Activated T-cell treated with anti-CD3 and anti-CD28 coated beads, Interleukin-2, amount 50 U/mL, for 24 hours (primary cell): ENCODE measurements at places on chromosomes 12 and 14.

DNA sequence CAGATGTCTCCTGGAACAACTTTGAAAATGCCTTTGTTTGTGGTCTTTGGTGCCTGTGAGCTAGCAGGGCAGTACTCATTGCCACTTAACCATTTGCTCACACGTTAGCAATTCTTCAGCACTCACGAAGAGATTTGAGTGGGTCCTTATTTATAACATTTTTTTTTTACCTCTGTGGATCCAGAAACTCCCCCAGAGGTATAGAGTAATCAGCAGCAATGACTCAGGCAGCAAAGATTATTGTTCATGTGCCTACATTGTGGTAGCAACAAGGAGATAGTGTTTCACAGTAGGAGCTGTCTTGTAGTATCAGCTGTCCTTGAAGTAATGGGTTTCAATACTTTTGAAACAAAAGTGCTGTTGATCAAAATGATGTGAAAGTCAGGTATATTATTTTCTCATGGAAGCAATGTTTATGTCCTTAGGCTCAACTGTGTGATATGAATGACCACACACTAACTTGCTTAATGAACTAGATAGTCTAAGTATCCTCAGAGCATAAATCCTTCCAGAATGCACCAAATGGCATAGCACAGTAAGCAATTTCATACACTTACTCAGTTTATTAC is 304.1 kb downstream of the EGLN3 start:
- peaks cover 4% of the 10 kb centered on the region for H3K27me3 ChIP-seq
- H3K36me3 ChIP-seq: no peaks in the 10 kb centered on the region
- H3K4me1 ChIP-seq: no peaks in the 10 kb centered on the region
- H3K27ac ChIP-seq: no peak overlapping the region
- no peak overlapping the region for H3K4me3 ChIP-seq

DNA sequence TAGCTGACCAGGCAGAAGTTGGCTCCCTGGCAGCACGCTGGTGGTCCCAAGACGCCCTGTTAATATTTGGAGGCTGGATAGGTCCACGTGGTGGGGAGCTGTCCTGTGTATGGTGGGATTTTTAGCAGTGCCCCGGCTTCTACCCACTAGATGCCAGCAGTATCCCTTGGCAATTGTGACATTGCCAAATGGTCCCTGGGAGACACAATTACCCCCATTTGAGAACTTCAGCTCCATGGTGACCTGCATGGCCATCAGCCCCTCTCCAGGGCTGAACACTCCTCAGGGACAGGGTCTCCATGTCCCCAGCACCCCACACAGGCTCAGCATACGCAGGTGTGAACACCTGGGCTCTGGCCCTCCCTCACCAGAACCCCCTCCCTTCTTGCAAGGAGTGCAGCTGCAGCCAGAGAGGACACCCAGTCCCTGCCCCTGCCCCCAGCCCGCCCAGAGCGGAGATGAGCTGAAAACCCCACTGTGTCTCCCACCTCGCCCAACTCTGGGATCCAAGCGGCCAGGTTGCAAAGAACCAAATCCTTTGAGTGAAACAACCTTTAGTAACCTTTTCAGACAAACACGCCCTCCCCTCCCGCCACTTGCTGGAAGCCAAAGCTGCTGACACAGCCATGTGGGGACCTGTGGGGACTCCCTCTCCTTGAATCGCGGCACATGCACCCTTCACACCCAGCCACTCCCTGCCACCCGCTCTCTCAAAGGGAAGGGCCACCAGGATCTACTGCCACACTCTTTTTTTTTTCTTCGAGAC is 120.4 kb downstream of the CALM1 start:
- no peak overlapping the region for H3K4me3 ChIP-seq
- no peak for DNase-seq
- H3K4me1 ChIP-seq: no peaks in the 10 kb centered on the region
- H3K27me3 ChIP-seq: no peaks in the 10 kb centered on the region
- no peak overlapping the region for H3K27ac ChIP-seq

DNA sequence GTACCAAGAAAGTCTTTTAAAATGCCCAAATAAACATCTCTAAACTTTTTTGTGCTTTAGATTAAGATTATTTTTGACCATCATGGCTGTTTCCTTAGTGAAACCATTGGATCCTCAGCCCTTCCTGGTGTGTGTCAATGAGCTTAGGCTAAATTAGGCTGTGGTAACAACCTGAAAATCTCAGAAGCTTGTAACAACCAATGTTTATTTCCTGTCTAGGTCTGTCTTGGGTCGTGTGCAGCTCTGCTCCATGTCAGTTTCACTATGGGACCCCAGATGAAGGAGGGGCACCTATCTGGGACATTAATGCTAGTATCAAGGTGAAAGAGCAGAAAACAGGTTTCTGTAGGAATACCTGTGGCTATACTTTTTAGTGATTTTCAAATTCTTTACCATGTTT is 49.9 kb downstream of the KCNMB4 start:
- H3K36me3 ChIP-seq: no peaks in the 10 kb centered on the region
- no peak overlapping the region for H3K27ac ChIP-seq
- H3K27me3 ChIP-seq: no peaks in the 10 kb centered on the region
- no peak overlapping the region for H3K4me3 ChIP-seq

DNA sequence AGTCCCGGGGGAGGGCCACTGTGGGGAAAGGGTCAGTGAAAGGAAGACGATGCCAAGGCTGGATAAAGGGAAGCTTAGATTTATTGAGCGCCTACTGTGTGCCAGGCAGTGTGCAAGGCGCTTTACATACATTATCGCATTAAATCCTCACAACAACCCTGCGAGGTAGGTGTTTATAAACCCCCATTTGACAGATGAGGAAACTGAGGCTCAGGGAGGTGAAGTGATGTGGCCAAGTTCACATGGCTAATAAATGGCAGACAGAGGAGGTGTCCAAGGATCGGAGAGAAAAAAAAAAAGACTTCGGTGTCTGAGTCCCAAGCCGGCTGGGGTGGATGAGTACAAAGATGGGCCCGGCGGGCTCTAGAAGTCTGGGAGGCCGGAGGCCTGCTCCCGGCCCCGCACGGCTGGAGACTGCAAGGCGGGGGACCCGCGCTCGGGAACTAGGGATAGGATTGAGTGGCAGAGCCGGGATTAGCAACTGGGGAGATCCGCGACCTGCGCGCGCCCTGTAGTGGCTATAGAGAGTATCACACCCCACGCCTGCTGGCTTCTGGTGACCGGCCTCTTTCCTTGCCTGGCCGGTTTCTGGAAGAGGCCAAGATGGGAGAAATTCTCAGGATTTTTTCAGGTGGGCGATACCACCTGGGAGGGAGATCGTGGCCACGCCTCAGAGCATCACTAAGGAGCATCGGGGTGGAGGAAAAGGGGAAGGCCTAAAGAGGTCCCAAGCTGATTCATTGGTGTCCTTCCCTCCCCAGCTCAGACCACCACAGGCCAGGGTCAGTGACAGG is 3.9 kb downstream of the DDN start:
- no peak overlapping the region for H3K27ac ChIP-seq
- peaks cover 4% of the 10 kb centered on the region for H3K36me3 ChIP-seq
- H3K4me1 ChIP-seq: peaks cover 34% of the 10 kb centered on the region
- no peak overlapping the region for H3K4me3 ChIP-seq

GRCh38 chr12:77179515-77179914 is 114.1 kb upstream of the E2F7 start:
- H3K4me3 ChIP-seq: no peak overlapping the region
- no peak overlapping the region for H3K27ac ChIP-seq
- no peaks in the 10 kb centered on the region for H3K36me3 ChIP-seq
- H3K4me1 ChIP-seq: no peaks in the 10 kb centered on the region
- no peaks in the 10 kb centered on the region for H3K27me3 ChIP-seq
- no peak for DNase-seq

GRCh38 chr12:110369992-110370391 is 33.5 kb downstream of the ANAPC7 start:
- DNase-seq: no peak
- H3K27me3 ChIP-seq: no peaks in the 10 kb centered on the region
- H3K4me1 ChIP-seq: no peaks in the 10 kb centered on the region
- H3K4me3 ChIP-seq: no peak overlapping the region

GRCh38 chr14:75338398-75338797 is 59.8 kb downstream of the FOS start:
- H3K27me3 ChIP-seq: no peaks in the 10 kb centered on the region
- DNase-seq: no peak
- H3K4me3 ChIP-seq: no peak overlapping the region
- no peaks in the 10 kb centered on the region for H3K36me3 ChIP-seq

- no peaks in the 10 kb centered on the region for H3K36me3 ChIP-seq
- no peak for DNase-seq
- no peak overlapping the region for H3K4me3 ChIP-seq
- H3K27me3 ChIP-seq: no peaks in the 10 kb centered on the region
- peak overlapping the region; percentile 48 for H3K27ac ChIP-seq
These were observed 39.5 kb upstream of the NT5DC3 start for GRCh38 chr12:103880299-103881142.

- no peaks in the 10 kb centered on the region for H3K36me3 ChIP-seq
- H3K27me3 ChIP-seq: no peaks in the 10 kb centered on the region
- no peaks in the 10 kb centered on the region for H3K4me1 ChIP-seq
- H3K4me3 ChIP-seq: no peak overlapping the region
- no peak overlapping the region for H3K27ac ChIP-seq
These were observed 145.1 kb downstream of the GRIP1 start for GRCh38 chr12:66533767-66534166.

DNA sequence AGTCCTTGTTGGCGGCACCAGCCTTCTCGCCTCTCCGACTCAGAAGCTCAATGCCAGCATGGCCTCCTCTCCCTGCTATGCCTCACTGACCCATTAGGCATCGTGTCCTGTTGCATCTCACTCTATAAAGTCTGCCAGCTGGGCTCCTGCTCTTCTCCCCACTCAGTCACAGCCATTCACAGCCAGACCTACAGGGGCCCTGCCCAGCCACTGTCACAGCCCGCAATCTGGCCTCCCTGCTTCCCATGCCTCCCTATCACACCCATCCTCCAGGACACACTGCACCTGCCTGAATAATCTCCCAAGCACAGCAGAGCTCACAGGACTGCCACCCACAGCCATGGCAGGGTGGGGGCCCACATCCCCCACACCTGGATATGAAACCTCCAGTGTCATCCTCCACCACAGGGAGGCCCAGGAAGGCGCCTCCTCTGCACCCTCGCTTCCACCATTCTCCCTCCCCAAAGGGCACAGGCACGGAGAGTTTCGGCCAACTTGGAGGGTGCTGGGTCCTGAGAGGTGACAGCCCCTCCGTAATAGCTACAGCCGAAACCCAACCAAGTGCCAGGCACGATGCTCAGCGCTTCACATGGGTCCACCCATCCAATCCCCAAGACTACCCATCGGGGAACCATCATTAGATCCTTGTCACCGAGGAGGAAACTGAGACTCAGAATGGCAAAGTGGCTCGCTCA is 370.3 kb downstream of the BCL11B start:
- H3K27me3 ChIP-seq: no peaks in the 10 kb centered on the region
- no peak overlapping the region for H3K27ac ChIP-seq
- H3K36me3 ChIP-seq: no peaks in the 10 kb centered on the region
- H3K4me3 ChIP-seq: no peak overlapping the region

GRCh38 chr12:113252494-113252893 is 31.2 kb downstream of the TPCN1 start:
- peaks cover 2% of the 10 kb centered on the region for H3K4me1 ChIP-seq
- no peak for DNase-seq
- no peaks in the 10 kb centered on the region for H3K27me3 ChIP-seq
- no peak overlapping the region for H3K27ac ChIP-seq
- peaks cover 69% of the 10 kb centered on the region for H3K36me3 ChIP-seq

DNA sequence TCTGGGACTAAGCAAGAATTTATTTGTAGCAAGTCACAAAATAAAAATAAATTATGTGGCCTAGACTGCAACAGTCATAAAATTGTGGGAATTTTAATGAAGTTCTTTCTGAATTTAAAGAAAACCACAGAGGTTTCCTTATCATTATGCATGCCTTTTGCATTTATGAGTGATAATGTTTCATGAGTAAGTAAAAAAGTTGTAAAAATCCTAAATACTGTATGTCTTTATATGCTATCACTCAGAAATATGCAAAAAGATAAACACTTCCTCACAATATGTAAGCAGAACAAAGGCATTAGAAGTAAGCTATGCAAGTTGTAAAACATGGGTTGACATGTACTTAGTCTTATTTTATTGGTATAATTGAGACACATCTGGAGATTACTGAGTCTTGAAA is 239.4 kb upstream of the PDE3A start:
- no peaks in the 10 kb centered on the region for H3K4me1 ChIP-seq
- no peak overlapping the region for H3K27ac ChIP-seq
- H3K4me3 ChIP-seq: no peak overlapping the region
- no peaks in the 10 kb centered on the region for H3K27me3 ChIP-seq
- no peak for DNase-seq

- no peaks in the 10 kb centered on the region for H3K36me3 ChIP-seq
- H3K4me1 ChIP-seq: no peaks in the 10 kb centered on the region
- H3K4me3 ChIP-seq: no peak overlapping the region
- H3K27me3 ChIP-seq: peaks cover 7% of the 10 kb centered on the region
- no peak for DNase-seq
- no peak overlapping the region for H3K27ac ChIP-seq
These were observed 59.4 kb downstream of the ZNF664 start for GRCh38 chr12:124032265-124032886.

GRCh38 chr14:61461808-61462275 is 140.5 kb downstream of the PRKCH start:
- peak overlapping the region; percentile 95 for H3K27ac ChIP-seq
- no peaks in the 10 kb centered on the region for H3K27me3 ChIP-seq
- H3K4me1 ChIP-seq: peaks cover 76% of the 10 kb centered on the region
- H3K36me3 ChIP-seq: peaks cover 94% of the 10 kb centered on the region
- no peak overlapping the region for H3K4me3 ChIP-seq

GRCh38 chr12:68901551-68901950 is 31.4 kb downstream of the CPM start:
- H3K27me3 ChIP-seq: no peaks in the 10 kb centered on the region
- H3K36me3 ChIP-seq: no peaks in the 10 kb centered on the region
- H3K4me1 ChIP-seq: peaks cover 11% of the 10 kb centered on the region

DNA sequence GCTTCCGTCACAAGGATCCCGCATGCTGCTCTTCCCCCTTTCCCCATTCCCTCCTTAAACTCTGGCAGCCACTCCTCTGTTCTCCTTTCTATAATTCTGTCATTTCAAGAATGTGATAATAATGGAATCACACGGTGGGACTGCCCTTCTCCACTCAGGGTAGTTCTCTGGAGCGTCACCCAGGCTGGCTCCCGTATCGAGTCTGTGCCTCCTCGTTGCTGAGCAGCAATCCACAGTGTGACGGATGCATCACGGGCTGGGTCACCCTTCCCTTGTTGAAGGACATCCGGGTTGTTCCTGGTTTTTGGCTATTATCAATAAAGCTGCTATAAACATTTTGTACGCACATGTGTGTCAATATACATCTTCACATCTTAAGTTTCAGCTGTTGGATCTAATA is 5.7 kb upstream of the SYNE3 start:
- H3K27ac ChIP-seq: peak overlapping the region; percentile 98
- peak overlapping the region; percentile 26 for H3K4me3 ChIP-seq
- H3K4me1 ChIP-seq: peaks cover 93% of the 10 kb centered on the region

DNA sequence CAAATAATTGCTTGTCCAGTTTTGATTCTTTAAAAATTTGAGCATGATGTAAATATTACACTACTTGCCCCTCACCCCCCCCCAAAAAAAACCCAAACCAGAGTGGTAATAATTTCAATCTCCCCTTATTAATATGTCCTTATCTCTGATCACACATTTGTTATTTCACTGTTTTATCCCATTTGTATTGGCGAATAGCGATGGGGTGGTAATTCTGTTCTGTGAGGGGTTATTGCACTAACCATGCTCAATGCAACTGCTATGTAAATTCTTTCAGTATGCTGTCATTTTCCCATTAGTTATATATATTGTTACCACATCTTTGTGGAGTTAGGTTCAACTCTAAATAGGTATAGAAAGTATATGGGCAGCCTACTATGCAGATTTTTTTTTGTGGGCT is 1.1 kb downstream of the RIMKLB start:
- peak overlapping the region; percentile 87 for H3K4me3 ChIP-seq
- peaks cover 3% of the 10 kb centered on the region for H3K27me3 ChIP-seq
- H3K27ac ChIP-seq: peak overlapping the region; percentile 77
- peaks cover 23% of the 10 kb centered on the region for H3K4me1 ChIP-seq
